ENCODE measurements at places on chromosomes 6 and 20.

GRCh38 chr6:169807229-169807628, 55.8 kb downstream of the ERMARD start:
- no peak for ATAC-seq

DNA sequence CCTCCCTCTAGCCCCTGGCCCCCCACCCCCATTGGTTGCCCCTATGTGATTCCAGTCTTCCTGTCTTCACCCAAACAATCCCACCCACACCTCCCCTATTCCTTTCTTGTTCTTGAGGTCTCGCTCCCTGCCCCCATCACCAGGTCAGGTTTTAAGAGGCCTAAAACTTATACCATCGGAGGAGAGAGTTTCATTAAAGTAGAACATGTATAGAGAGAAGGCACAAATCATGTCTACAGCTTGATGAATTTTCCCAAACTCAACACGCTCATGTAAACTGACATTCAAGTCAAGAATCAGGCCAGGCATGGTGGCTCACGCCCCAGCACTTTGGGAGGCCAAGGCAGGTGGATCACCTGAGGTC, 44.5 kb downstream of the TGM2 start:
- ATAC-seq, result no peak

- ATAC-seq, result no peak
Measured at GRCh38 chr20:35453647-35454046, 1.8 kb upstream of the CEP250 start.

DNA sequence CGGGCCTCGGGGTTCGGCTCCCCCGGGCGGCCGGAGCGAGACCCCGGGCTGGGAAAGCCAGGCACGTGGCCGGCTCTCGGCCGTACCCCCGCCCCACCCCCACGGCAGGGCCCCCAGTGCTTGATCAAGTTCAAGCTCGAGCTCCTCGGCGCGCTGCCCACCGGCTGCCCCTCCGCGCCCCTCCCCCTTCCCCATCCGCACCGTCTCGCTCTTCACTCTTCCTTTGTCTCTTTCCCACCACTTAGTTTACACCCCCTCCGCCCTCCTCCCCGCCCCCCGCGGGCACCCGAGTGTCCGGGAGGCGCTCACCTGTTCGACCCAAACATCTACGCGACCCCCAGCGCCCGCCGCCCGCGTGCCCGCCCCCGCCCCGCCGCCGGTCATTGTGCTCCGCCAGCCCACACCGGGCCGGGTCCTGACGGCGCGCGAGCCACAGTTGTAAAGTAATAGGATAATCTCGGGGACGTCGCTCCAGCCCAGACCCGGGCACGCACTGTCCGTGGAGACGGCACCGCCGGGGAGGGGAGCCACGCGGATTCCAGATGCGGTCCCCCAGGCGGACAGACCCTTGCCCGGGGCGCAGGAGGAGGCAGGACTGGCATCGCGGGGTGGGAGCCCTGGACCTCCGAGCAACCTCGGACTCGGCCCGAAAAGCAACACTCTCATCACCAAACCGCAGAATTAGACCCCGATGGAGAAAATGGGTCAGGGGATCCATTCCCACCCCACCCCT, 100.7 kb downstream of the NOL4L start:
- ATAC-seq, result peak; percentile 21

GRCh38 chr20:8305449-8305978, 173.4 kb downstream of the PLCB1 start:
- ATAC-seq, result no peak

GRCh38 chr20:20959031-20959755, 147.0 kb downstream of the LINC00237 start:
- ATAC-seq, result no peak

GRCh38 chr6:88532241-88532860, 366.2 kb upstream of the CNR1 start:
- ATAC-seq, result no peak
